ENCODE measurements at places on chromosomes 12 and 14. TPM values are rescaled to one million over a fixed set of nuclear protein-coding genes. Genes with fewer than 3 reads are reported as not detected.

The CLEC1B gene
- not detected for total RNA-seq

The RNFT2 gene
- total RNA-seq = 3.1 TPM

GRCh38 chr14:22812744-22813143 lies 2.5 kb downstream of the SLC7A7 start:
- no peak for DNase-seq

- no peak for DNase-seq
These were observed 523.2 kb upstream of the CCDC196 start for GRCh38 chr14:65962952-65963351.

GRCh38 chr12:131132118-131132892 lies 178.6 kb downstream of the ADGRD1 start:
- peak; percentile 70 for DNase-seq

- DNase-seq = no peak
These were observed 172.3 kb downstream of the DPY19L2 start for GRCh38 chr12:63495974-63496373.

- DNase-seq = no peak
These were observed 82.4 kb downstream of the RTN1 start for GRCh38 chr14:59788176-59788575.

DNA sequence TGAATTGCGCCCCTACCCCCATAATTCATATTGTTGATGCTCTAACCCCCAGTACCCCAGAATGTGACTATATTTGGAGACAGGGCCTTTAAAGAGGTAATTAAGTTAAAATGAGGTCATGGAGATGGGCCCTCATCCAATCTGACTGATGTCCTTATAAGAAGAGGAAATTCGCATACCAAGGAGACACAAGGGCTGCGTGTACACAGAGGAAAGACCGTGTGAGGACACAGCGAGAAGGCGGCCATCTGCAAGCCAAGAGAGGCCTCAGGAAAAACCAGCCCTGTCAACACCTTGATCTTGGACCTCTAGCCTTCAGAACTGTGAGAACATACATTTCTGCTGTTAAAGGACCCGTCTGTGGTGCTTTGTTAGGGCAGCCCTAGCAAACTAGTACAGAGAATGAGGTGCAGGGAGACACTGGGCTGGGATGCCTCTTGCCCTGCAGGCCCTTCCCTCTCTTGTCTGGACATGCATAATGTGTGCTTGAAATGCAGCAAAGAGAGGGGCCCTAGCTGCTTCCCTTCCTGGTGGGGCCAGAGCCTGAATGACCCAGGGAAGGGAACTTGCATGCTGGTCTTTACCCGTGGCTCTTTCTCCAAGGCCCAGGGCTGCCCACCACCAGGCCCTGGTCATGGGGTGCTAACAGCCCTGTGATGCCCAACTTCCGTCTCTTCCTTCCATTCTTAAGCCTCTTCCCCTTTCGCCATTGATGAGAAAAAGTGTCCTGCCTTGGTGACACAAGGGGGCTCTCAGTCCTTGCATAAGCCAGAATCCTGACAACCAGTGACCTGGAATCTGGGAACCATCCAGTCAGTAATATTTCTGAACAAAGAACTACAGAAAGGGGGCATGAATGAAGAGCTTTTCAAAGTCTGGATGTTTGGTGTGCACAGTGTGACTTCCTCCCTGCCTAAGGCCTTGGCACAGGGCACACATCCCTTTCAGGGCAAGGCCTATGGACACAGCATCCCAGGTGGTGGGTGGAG lies 50.0 kb upstream of the GPATCH2L start:
- no peak for DNase-seq

GRCh38 chr14:32246751-32247150 lies 43.7 kb upstream of the RNU6-8 start:
- DNase-seq = no peak

DNA sequence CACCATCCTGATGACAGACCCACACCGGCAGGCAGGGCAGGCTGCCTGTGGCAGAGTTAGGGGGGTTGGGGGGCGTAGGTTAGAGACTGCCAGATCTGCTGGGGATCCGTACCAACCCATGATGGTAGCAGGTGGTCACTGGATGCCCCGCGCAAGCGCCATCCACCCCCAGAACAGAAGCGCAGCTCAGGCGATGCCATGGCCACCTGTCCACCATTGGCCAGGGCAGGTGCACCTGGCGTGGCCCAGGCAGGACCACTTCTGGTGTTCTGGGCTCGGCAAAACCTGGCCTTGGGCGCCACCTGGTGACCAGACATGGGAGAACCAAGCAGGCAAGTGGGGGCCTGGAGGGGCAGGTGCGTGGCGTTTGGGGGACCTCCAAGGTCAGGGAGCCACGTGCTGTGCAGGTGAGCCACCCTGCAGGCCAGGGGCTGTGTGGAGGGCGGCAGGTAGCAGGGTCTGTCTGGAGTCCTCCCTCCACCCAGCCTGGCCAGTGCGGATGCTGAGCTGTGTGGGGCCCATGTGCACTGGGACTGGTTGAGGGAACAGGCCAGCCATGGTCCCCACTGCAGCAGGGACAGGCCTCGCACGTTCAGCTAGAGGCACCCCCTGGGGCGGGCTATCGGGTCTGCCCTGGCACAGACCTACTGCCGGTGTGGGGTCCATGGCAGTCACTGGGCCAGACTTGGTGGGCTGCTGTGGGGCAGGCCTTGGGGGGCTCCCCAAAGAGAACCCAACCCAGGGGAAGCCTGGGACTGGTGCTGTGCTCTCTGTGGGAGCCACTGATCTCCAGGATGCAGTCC lies 15.6 kb downstream of the BAG5 start:
- DNase-seq = peak; percentile 72

DNA sequence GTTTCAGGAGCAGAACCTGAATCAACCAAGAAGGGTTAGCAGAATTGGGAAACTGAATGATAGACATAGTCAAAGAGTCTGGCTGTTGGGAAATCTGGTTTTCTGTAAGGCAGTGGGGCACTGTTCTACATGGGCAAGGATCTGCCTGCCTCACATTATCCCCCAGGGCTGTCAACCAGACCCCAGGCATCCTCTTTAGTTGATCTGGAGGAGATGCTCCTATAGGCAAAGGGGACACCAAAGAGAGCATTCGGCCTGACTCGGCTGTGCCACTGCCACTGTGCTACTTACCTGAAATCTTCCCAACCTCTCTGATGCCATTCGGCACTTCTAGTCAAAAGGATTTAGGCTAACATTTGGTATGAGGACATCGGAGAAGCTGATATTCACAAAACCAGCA lies 4.1 kb downstream of the ISCU start:
- no peak for DNase-seq

All from left cardiac atrium (tissue), 4 donors.